Stimulated activated CD8-positive, alpha-beta memory T cell treated with anti-CD3 and anti-CD28 coated beads, Interleukin-15, amount 100 ng/mL, for 48 hours (primary cell): ENCODE measurements at places on chromosomes 16 and 17.

DNA sequence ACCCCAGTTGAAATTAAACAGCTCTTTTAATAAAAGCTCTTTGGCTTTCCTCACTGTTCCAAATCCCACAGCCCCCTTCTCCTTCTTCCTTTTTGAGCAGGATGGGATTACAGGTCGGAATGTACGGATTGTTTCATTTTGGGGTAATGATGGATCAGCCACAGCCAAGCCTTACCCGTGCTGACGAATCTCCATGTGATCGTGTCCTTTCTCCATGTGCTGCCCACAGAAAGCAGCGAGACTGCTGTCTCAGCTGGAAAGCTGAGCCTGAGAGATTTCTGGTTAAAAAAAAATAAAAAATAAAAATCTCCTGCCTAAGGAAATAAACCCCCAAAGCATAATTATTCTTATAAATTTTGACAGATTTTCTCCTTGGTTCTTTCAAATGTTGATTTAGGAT is 276.6 kb downstream of the CPPED1 start:
- no peak for DNase-seq

DNA sequence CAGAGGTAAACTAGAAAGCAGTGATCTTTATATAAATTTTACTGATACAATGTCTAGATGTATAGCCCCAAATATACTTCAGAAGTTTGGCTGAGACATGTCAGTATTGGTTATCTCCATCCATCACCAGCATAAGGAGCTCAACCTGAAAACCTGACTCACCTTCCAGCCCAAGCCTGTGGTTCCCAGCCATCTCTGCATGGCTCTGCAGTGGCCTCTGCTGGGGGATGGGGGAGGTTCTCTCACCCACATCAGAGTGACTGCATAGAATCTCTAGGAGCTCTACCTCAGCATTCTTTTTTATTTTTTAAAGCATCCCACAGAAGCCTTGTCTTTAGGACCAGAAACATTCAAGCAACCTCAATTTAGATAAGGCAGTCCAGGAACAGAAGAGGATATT is 27.3 kb downstream of the USP7 start:
- peak; percentile 76 for DNase-seq

GRCh38 chr17:42363767-42364585 is 24.3 kb downstream of the STAT3 start:
- no peak for DNase-seq

- peak; percentile 49 for DNase-seq
These were observed 652 bp upstream of the SLC25A19 start for GRCh38 chr17:75289832-75290337.

- no peak for DNase-seq
These were observed 8.5 kb upstream of the PRSS22 start for GRCh38 chr16:2866431-2866830.

GRCh38 chr17:51813140-51813783 is 345.3 kb downstream of the CA10 start:
- DNase-seq: no peak

GRCh38 chr16:74667255-74667700 is 601 bp upstream of the RFWD3 start:
- DNase-seq: peak; percentile 40

DNA sequence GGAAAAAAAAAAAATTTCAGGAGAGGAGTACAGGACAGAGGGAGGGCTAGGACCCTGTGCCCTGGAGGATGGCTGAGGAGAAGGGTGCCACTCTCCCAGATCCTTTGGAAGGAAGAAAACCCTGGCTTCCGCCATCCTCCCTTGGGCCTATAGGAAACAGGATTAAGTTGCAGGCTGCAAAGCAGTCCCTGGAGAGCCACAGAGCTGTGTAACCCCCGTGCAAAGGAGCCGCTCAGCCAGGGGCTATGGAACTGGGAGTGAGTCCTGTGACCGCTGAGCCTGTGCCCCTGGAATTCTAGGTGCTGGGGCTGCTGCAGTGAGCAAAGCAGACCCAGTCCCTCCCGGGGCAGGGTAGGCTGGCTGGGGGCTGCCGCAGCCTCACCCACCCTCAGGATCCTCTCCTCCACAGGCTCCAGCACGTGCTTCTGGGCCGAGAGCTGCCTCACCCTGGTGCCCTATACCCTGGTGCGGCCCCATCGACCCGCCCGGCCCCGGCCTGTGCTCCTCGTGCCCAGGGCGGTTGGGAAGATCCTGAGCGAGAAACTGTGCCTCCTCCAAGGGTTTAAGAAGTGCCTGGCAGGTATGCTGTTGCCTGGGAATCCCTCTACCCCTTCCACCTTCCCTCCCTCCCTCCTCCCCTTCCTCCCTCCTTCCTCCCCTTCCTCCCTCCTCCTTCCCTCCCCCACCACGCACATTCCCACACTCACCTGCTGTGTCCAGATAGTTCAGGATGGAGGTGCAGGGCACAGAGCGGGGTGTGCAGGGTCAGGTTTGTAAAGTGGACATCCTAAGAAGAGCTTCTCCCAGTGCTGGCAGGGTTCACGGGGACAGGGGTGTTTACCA is 15.3 kb downstream of the SGSH start:
- DNase-seq: no peak

- DNase-seq: no peak
These were observed 21.3 kb upstream of the UBE2I start for GRCh38 chr16:1287982-1288670.

GRCh38 chr16:80971819-80972218 is 34.9 kb downstream of the CMC2 start:
- DNase-seq: no peak

DNA sequence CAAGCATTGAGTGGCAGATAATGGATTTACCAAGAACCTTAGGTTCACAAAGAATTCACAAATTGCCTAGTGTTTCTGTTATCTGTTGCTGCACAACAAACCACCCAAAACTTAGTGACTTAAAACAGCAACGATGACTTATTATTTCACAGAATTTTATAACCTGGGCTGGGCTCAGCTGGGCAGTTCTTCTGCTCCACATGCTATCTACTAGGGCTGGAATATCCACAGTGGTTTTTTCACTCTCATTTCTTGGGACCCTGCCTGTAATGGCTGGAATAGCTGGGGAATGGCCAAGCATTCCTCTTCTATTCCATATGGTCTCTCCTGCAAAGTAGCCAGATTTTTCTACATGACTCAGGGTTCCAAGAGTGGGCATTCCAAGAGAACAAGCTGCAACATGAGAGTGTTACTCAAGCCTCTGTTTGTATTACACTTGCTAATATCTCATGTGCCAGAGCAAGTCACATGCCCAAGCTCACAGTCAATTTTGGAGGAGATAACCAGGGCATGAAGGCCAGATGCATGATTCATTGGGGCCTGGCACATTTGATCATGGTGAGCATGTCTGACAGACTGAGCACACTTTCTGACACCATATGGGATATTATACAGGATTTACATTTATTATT is 4.9 kb upstream of the PSMD7 start:
- no peak for DNase-seq

DNA sequence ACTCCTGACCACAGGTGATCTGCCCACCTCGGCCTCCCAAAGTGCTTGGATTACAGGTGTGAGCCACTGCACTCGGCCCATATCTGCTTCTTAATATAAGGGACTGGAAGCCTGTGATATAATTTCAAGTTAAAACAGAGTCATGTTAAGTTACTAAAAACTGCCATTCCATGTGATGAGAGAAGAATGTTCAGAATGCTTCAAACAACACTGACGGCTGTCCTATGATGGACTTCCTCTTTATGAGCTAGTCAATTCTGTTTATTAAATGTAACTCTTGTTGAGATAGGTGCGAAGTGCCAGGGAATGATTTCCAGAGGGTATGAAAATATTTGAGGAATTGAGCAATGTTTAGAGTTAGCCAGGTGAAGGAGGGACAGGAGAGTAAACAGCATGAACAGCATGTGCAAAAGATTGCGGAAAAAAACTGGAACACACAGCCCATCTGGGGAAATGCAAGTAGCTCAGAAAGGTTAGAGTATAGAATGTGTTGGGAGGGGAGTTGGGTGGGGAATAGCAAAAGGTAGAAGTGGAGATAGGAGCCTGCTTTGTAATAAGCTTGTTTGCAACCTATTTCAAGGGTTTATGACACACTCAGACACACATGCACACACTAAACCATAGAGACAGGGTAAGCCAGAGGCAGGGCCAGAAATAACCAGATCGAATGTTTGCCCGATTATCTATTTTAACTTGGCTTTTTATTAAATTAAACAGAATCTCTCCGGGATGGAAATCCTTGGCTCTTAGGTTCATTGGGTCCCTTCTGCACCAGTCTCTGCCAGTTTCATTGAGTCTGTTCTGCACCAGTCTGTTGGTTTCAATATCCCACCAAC is 135.6 kb upstream of the COX10 start:
- DNase-seq: no peak

- DNase-seq: peak; percentile 56
These were observed 23.0 kb downstream of the NSMCE1 start for GRCh38 chr16:27245276-27246172.

GRCh38 chr17:4710693-4711634 is 532 bp downstream of the ARRB2 start:
- DNase-seq: peak; percentile 45

DNA sequence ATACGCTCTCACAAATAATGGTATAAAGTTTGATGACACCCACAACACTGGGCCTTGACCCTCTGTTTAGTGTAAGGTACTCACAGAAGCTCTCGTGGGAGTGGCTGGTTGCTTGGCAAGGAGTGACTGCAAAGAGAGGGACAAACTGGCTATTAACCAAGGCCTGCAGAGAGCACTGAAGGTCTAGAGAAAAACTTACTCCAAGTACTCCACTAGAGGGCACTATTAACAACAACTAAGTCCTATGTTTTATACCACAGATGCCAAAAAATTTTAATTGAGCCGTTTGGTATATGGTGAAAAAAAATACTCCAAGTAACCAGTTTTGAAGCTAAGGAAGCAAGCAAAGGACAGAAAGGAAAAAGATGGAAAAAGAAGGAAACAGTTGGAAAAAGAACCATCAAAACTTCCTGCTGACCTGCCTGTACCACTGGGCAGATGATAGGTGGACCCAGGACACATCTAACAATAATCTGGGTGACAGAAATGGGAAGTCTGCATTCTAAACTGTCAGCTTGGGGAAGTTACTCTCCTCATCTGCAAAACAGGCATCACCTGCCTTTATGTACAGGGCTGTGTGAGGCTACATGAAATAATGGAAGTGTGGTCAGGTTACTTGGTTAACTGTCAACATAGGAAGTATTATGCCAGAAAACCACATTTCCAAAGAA is 23.2 kb downstream of the DYNC1LI2 start:
- no peak for DNase-seq

DNA sequence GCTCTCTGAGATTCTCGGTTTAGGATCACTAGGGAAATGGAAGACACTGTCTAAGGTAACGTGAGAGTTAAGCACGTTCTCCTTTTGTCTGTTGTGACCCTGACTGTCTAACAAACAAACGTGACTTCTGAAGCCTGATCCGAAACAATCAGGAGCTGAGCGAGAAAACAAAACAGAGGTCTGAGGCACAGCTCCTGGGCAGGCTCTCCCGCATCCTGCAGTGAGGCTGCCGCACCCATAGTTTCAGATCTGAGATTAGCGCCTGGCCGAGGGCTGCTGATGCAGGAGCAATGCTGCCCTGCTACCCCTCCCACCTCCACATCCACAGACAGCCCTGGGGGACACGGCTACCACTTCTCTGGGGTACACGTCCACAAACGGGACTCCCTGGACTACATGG is 46.7 kb downstream of the RNF157 start:
- DNase-seq: no peak

GRCh38 chr16:50458667-50459495 is 89.3 kb upstream of the NKD1 start:
- no peak for DNase-seq

- DNase-seq: no peak
These were observed 11.7 kb upstream of the C16orf95 start for GRCh38 chr16:87328846-87329245.

GRCh38 chr16:28082624-28083023 is 19.1 kb upstream of the GSG1L start:
- DNase-seq: no peak

- DNase-seq: no peak
These were observed 41.5 kb downstream of the RPTOR start for GRCh38 chr17:80585890-80586845.

- no peak for DNase-seq
These were observed 2.1 kb downstream of the RHBDL3 start for GRCh38 chr17:32267690-32268205.

DNA sequence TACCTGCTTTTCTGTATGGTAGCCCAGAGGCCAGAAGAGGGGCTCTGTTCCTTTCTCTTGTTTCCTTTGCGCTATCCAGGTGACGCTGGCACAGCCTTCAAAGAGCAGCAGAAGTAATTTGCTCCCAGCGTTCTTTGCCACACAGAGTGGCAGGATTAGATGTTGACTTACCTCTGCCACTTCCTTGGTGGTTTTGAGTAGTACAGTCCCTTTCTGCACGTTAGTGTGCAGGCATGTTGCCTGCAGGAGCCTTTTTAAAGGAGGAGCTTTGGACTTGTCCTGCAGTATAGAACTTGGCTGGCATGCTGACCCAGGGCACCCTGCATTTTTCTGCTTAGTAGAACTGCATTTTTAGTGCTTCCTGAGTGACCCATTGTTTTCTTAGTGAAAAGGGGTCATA is at the start of gene ABCC11:
Gene ABCC11 (minus strand): TSS at position 229 of the 400 bp plus-strand sequence. CDS start 15,618 bp downstream, outside the sequence.
- DNase-seq: no peak

- DNase-seq: no peak
These were observed 135.2 kb upstream of the GSE1 start for GRCh38 chr16:85477801-85478363.

GRCh38 chr16:14286368-14287230 is 215.5 kb downstream of the MRTFB start:
- no peak for DNase-seq

DNA sequence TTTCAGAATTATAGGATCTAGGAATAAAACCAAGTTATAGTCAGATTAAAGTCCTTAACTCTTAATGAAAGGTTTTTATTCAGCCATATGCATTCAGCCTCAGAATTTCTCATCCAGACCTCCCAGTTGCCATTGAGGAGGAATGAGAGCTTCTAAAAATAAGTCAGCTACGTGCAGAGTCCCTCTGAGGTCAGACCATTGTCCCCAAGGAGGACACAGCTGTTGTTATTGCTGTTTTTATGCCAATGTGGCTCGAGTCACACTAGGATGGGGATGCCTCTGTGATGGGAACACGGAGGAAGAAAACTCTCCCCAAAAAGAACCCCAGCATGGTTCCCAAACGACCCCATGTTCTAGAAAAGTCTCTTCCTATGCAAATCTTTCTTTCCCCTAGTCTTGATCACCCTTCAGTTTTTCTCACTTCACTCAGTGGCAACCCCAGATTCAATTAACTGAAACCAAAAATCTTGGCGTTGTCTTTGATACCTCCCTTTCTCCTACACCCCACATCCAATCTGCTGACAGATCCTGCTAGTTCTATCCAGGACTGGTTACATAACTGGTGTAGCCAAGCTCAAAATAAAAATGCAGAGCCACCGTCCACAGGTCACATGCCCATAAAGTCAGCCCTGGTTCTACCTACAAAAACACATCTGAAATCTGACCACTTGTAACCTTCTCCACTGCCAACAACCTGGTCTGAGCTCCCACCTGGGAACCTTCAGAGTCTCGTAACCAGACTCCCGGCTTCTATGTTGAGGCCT is 138.2 kb upstream of the ERCC4 start:
- no peak for DNase-seq

GRCh38 chr17:55437159-55437605 is 15.5 kb upstream of the MMD start:
- no peak for DNase-seq

GRCh38 chr16:6124136-6124535 is 1026.5 kb upstream of the EEF2KMT start:
- DNase-seq: no peak
